ENCODE measurements at places on chromosomes 5 and 9.

- DNase-seq, result no peak
Measured at GRCh38 chr5:134427540-134428041, 15.9 kb upstream of the CDKN2AIPNL start.

GRCh38 chr5:143239882-143240518 lies 163.5 kb downstream of the NR3C1 start:
- DNase-seq, result no peak

DNA sequence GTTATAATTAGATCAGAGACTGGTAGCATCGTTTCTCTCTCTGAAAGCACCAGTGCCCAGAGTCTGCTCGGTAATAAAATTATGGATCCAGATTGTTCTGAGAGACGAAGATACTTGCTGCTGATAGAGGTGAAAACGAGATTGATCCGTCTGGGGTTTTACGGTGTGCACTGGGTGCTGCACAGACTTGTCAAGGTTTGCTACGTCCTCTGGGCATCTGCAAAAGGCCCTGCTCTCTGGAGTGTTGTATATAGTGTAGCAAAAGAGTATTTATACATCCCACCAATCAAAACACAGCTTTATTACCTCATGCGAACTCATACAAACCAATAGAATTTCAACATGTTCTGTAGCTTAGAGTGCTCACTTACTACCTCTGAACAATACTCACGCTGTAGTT lies 219.3 kb downstream of the PBX3 start:
- DNase-seq, result no peak

- DNase-seq, result no peak
Measured at GRCh38 chr9:96133321-96134021, 168.5 kb downstream of the HSD17B3 start.

DNA sequence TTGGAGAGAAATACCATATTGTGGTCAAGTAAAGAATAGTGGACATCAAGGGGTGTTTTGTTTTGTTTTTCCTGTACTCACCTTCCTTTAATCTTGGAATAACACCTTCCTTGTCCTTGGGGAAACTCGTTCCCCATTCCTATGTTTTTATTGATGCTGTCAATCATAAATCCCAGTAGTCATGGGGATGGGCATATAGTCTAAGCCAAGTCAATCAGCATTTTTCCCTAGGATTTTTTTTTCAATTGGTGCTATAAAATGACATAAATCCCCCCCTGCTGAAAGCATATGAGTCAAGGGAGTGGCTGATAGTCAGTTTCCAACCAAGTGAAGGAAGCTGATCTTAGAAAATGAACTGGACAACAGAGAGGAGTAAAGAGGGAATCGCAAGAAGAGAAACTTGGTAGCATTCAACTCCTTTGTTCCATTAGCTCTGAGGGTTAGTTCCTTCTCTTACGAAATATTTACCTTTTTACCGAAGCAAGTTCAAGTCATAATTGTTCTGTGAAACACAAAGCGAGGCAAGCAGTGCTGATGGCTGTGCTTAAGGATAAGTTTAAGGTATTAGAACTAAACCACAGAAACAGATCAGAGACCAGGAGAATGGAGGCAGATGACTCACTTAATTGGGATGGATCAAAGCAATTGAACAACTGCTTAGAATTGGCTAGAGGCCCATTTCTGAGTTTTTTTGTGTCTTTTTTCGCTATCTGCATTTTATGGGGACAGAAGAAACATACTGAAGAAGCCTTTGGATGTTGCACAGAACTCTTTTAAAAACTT lies 218.6 kb downstream of the SEMA6A start:
- DNase-seq, result no peak

GRCh38 chr5:88483964-88484672 lies 215.5 kb upstream of the TMEM161B start:
- no peak for DNase-seq

GRCh38 chr5:77017668-77018067 lies 12.5 kb upstream of the AGGF1 start:
- no peak for DNase-seq

- no peak for DNase-seq
Measured at GRCh38 chr5:17143335-17143734, 74.1 kb upstream of the BASP1 start.

DNA sequence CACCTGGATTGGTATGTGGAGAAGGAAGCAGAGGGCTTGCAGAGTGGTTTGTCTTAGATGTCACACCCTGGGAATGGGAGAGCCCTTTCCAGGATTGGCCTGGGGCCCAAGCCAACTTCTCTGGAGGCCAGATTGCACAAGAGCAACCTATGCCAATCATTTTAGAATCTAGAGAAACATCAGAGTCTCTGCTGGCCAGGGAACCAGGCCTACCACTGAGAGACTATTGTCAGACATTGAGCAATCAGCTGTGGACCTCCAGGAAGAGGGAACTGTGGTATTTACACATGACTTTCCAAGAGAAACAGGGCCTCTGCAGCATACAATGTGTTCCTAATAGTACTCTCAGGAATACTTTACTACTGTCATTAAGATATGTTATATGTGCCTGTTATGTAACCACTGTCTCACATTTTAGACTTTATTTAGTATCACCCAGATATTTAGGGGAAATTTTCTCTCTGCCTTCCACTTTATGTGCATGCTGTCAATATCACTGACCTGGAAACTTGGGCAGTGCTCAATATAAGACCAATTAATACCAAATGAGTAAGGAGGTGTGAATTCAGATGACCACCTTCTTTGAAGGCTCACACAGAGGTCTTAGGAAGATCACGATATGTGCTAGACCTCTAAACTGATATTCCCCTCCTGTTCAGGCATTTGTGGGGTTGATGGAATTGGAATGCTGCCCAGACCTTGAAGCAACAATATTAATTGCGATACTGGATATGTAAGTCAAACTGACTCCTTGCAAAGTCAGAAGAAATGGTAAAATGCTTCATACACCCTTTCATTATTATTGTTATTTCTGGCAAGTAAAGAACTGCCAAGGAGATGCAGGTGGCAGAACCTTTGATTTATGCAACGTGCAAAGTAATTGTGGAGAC lies 20.5 kb upstream of the CCL28 start:
- no peak for DNase-seq

DNA sequence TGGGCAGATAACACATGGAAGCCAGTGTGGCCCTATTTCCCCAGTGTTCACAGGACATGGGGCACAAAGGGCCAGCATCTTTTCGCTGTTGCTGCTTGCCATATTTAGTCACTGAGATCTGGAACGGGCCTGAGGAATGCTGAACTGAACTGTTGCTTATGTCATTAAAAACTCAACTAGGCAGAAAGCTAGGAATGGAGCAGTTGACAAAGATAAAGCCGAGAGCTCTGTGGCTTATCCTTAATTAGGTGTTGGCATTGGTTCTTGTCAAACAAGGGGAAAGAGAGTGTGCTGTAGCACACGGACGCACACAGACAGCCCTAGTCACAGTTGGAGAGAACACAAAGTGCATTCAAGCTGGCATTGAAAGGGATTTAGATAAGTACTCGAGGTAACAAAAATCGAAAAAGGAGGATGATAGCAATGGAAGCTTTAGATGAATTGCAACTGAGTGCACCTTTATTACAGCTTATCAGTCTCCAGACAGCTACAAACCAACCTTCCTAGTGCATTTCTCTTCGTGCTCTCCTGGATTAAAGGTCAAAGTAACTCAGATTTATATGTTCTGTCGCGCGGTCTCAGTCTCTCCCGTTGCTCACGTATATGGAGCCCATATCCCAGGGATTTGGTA lies 450.2 kb upstream of the ZNF608 start:
- no peak for DNase-seq

DNA sequence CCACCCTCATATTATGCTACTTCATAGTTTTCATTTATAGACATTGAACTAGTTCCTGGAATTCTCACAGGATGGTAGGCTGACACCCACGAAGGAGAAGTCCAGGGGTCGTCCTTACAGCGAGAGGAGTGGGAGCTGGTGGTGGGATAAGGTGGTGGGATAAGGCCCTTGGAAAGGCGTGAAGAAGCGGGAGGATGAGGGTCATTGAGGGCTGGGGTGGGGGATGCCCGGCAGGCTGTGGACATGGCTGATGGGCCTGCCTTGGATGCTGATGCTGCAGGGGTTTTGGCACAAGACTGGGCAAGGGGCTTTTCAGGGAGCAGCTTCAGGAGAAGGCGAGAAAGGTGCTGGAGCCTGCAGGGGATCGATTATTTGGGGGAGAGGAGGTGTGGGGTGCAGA lies 9.4 kb downstream of the DAB2IP start:
- no peak for DNase-seq

- DNase-seq, result no peak
Measured at GRCh38 chr5:19880458-19880857, 107.5 kb downstream of the CDH18 start.

DNA sequence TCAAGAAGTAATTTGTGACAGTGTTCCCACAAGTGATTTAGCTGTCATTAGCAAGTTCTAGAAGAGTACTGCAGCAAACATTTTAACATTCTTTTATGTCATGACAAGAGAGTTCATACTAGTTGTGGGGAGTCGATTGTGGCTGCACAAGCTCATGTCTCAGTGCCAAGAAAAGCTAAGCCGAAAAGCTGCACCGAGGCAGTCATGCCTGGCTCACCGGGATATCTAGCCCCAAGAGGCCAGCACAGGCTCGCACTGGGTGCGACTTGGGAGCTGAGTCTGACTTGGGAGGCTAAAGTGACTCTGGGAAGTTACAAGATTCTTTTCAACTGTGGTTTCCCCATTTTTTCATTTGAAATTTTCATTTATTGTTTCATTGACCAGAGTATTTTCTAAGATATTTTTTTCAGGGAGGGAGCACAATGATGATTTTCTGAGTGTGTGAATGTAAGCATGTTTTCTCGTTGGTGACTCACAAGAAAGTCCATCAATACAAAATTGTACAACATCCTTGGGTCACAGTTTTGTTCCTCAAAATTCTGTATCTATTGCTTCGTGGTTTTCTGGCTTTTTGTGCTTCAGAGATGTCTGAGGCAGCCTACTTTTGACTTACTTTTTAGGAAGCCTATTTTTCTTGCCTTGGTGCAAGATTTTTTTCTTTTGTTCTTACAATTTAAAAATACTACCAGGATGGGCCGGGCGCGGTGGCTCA lies 18.7 kb downstream of the CAST start:
- no peak for DNase-seq

DNA sequence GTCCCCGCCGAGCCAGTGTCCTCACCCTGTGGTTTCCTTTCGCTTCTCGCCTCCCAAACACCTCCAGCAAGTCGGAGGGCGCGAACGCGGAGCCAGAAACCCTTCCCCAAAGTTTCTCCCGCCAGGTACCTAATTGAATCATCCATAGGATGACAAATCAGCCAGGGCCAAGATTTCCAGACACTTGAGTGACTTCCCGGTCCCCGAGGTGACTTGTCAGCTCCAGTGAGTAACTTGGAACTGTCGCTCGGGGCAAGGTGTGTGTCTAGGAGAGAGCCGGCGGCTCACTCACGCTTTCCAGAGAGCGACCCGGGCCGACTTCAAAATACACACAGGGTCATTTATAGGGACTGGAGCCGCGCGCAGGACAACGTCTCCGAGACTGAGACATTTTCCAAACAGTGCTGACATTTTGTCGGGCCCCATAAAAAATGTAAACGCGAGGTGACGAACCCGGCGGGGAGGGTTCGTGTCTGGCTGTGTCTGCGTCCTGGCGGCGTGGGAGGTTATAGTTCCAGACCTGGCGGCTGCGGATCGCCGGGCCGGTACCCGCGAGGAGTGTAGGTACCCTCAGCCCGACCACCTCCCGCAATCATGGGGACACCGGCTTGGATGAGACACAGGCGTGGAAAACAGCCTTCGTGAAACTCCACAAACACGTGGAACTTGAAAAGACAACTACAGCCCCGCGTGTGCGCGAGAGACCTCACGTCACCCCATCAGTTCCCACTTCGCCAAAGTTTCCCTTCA lies 1.4 kb downstream of the GLIS3 start:
- peak; percentile 10 for DNase-seq

All from effector memory CD8-positive, alpha-beta T cell (primary cell).